ENCODE measurements at places on chromosomes 7 and 10.

- peak; percentile 28 for DNase-seq
Measured at GRCh38 chr7:20327055-20327454, 3.6 kb upstream of the ITGB8 start.

GRCh38 chr10:99431190-99431760 lies 851 bp upstream of the GOT1 start:
- DNase-seq: peak; percentile 43

DNA sequence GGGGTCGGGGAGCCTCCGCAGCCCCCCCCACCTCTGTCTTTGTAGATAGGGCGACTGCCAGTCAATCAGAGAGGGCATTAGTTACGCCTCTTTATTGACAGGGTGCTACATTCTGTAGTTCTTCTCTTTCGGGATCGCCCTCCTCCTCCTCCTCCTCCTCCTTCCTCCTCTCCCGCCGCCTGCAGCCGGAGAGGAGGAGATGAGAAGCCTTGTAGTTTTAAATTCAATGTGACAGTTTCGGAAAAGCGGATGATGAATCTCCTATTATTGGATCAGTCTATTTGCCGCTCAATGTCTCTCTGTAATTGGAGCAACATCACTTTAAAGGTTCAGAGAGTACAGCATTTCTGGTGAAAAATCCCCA lies 587 bp upstream of the UNCX start:
- DNase-seq: no peak

- DNase-seq: no peak
Measured at GRCh38 chr7:138208142-138208570, 131.9 kb downstream of the AKR1D1 start.

- no peak for DNase-seq
Measured at GRCh38 chr10:86967481-86967941, 771 bp upstream of the ADIRF start.

DNA sequence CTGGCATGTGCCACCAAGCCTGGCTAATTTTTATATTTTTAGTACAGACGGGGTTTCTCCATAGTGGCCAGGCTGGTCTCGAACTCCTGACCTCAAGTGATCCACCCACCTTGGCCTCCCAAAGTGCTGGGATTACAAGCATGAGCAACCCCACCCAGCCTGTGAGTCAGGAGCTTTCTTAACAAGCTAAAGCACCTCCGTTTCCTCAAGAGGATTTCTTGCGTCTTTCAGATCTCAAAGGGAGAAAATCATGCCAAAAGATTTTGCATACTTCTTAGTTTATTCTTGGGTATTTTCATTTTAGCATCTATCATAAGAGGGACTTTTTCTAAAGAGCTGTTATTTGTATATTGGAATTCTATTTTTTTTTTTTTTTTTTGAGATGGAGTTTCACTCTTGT lies 47.9 kb upstream of the FOXK1 start:
- DNase-seq: no peak

DNA sequence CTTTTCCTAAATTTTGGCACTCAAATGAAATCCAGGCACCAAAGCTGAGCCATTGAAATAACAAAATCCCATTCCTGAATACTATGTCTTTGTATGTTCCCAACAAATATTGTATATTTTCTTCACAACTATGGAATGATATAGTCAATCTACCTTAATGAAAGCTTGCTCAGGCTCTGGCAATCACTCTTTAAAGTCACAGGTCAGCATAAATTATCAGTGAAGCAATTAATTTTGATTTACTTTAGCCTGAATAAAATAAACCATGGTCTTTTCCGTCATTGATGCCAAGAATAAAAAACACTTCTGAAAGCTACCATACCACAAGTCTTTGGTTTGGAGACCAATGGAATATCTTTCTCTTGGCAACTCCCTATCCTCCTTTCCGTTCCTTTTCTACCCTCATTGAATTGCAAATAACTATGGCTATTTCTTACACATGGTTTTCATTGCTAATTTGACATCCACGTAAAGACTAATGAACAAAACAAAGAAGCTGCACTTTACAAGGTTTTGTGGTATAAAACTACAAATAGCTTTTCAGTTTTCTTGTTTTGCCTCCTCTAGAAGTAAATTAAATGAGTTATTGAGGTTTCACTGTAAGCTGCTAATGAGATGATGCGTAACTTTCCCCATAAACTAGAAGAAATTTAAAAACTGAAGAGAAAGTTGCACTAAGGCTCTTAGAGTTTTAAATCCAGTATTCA lies 166.6 kb downstream of the TAX1BP1 start:
- DNase-seq: no peak

DNA sequence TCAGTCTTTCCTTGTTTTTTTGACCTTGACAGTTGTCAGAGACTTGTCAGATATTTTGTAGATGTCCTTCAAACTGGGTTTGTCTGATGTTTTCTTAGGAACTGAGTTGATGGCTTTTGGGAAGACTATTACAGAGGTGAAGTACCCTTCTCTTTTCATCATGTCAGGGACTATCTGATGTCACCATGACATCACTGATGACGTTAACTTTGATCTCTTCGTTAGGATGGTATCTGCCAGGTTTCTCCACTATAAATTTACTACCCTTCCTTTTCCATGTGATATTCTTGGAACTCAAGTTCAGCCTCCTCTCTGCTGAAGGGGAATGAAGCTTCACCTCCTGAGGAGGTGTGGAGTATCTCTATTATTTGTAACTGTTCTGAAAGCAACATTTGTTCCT lies 78.5 kb downstream of the SUGCT start:
- DNase-seq: no peak

DNA sequence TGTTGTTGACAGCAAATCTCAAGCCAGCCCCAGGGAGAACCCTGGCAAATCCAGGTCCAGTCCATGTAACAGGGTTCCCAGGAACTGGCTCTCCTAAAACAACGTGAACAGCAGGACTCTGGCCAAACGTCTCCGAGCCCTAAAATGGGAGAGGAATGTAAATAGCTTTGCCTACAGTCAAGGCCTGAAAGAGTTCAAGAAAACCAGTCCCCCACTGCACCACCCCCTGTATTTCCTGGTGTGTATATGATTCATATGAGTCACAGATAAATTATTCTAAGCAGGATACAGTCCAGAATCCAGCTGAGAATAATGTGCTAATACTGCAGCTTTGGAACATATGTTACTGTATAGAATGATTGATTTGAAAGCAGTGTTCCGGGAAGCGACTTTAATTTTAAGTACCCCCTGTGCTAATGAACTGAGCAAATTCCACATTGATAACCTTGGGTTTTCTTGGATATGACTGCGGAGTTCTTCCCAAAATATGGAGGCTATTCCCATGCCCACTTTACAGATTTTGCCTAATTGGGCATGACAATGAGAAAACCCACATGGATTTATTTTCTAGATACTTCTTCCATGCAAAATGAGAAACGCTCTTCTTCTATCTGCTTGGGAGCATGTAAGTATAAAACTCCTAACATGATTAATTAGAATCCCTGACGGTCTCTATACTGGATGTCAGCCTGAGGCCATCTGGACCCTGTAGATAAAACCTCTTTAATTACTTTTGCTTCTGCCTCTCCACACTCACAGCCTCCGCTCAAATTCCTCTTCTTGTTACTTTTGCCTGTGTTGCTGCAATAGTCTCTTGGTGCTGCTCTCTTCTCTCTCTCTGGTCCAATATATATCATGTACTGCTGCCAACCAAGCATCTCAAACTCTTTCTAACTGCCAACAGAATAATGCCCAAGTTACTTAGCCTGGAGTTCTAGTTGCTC lies 50.2 kb downstream of the LAMB4 start:
- peak; percentile 97 for DNase-seq

- no peak for DNase-seq
Measured at GRCh38 chr7:1663857-1664651, 6.0 kb upstream of the ELFN1 start.

DNA sequence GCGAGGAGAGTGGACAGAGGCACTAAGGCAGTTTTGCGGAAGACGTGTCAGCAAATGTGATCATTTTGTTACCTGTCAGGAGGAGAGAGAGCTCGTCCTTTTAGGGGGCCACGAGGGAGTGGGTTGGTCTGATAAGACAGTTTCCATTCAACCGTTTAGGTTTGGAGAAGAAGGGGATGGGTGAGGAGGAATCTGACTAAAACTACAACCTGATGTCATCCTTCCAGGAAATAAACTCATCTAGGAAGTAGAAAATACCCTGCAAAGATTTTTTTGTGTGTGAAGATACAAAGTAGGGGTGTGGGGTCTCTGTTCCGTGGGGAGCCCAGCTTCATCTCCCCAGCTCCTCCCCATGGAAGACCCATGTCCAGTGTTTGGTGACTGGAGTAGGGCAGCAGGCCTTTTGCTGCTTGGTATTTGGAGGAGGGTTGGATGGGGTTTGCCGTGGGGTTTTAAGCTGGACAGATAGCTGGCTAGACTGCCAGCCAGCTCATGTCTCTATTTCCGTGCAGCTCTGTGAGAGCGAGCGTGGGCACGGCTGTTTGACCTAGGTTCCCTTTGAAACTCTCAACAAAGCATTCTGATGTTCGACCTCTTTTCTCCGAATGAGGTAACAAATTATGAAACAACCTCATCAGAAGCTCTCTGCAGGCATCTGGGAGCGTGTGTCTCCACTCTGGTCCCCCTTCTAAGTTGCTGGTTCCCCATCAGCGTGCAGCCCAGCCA lies 136.0 kb upstream of the TCF7L2 start:
- no peak for DNase-seq

GRCh38 chr7:88204525-88205110 lies 15.2 kb downstream of the SRI start:
- no peak for DNase-seq

GRCh38 chr7:139106959-139107358 lies 2.6 kb downstream of the ZC3HAV1 start:
- no peak for DNase-seq

- peak; percentile 49 for DNase-seq
Measured at GRCh38 chr7:136976504-136977251, 108.2 kb downstream of the CHRM2 start.

DNA sequence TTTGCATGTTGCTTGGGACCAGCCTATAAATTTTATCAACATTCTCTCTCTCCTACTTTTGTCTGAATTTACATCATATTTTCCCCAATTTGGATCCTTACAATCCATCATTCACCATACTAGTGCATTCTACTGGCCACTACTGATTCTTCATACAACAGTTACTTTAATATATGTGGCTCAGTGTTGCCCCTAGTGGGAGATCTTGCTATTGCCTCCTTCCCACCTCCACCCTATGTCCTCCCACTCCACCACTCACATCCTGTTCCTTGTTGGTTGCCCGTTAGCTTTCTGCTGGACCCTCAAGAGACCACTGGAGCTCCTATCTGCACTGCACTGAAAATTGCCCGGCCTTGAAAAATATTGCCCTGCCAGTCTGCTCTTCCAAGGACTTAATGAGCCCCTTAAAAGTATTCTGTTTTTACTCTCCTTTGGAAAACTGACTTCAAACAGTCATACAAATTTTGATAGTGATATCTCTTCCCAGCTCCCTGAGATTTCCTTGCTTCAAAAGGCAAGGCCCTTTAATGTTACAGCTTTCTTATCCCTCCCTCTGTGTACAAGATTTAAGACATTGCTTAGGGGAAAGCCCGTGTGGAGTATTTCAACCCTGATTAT lies 243.2 kb upstream of the TMEM229A start:
- peak; percentile 9 for DNase-seq

- no peak for DNase-seq
Measured at GRCh38 chr7:8516976-8517375, 83.6 kb downstream of the NXPH1 start.
